ENCODE measurements at places on chromosomes 5 and 9. TPM values are rescaled to one million over a fixed set of nuclear protein-coding genes. Genes with fewer than 3 reads are reported as not detected.

NPR3 gene
- total RNA-seq = 4.6 TPM

SMARCA2 gene
- total RNA-seq = 89.3 TPM

SEMA6A gene
- 21.3 TPM for total RNA-seq

PCDHB10 gene
- total RNA-seq = 3.6 TPM

ANKH gene
- 40.8 TPM for total RNA-seq

AHRR gene
- 0.96 TPM for total RNA-seq

AMBP gene
- total RNA-seq = not detected

CER1 gene
- total RNA-seq = not detected

ANKRD18B gene
- not detected for total RNA-seq

EDIL3 gene
- 22.4 TPM for total RNA-seq

PHYHD1 gene
- 38.5 TPM for total RNA-seq

DNA sequence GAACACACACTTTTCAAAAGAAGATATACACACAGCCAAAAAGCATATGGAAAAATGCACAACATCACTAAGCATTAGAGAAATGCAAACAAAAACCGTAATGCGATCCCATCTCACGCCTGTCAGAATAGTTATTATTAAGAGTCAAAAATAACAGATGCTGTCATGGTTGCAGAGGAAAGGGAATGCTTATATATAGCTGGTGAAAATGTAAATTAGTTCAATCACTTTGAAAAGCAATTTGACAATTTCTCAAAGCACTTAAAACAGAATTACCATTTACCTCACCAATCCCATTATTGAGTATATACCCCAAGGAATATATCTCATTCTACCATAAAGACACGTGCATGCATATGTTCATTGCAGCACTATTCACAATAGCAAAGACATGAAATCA, 126.8 kb upstream of the MRPS30 start:
- no peak for DNase-seq

- DNase-seq = peak; percentile 32
Observed at GRCh38 chr5:168365581-168366081, 74.2 kb downstream of the WWC1 start.

- no peak for DNase-seq
Observed at GRCh38 chr5:15079566-15079965, 208.0 kb upstream of the ANKH start.

DNA sequence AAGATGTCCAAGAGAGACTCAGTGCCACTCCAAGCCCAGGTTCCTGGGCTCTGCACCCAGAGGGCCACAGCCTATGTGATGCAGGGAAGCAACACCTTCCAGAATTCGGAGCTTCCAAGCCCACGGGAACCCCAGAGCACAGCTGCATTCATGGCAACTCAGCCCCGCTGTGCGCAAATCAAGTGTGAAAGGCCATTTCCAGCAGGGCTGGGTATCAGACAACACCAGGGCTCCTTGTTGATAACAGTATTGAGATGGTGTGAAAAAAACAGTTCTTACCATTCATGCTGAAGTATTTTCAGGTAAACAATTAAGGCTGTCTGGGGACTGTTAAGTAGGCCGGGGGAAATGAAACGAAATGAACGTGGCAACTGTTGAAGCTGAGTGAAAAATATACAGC, 10.1 kb downstream of the ROR2 start:
- DNase-seq = no peak

DNA sequence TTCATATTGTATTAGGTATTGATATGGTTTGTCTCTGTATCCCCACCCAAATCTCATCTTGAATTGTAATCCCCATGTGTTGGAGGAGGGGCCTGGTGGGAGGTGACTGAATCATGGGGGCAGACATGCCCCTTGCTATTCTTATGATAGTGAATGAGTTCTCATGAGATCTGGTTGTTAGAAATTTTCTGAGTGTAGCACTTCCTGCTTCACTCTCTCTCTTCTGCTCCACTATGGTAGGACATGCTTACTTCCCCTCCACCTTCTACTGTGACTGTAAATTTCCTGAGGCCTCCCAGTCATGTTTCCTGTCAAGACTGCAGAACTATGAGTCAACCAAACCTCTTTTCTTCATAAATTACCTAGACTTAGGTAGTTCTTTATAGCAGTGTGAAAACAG, 187.4 kb upstream of the SLC24A2 start:
- DNase-seq = no peak

DNA sequence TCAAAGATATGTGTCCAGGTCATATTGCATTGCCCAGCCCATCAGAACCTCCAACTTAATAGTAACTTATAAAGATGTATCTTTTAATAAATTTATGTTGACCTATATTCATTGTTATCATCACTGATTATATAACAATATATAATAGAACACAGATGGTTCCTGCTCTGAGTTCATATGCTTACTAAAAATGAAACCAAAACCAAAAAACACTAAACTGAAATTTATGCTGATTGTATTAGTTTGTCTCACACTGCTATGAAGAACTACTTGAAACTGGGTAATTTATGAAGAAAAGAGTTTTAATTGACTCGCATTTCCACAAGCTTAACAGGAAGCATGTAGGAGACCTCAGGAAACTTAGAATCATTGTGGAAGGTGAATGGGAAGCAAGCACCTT, 462.5 kb upstream of the TYRP1 start:
- DNase-seq = no peak

- DNase-seq = no peak
Observed at GRCh38 chr5:129608350-129608749, 139.5 kb upstream of the MINAR2 start.

- no peak for DNase-seq
Observed at GRCh38 chr5:59843511-59844213, 49.9 kb downstream of the PDE4D start.

DNA sequence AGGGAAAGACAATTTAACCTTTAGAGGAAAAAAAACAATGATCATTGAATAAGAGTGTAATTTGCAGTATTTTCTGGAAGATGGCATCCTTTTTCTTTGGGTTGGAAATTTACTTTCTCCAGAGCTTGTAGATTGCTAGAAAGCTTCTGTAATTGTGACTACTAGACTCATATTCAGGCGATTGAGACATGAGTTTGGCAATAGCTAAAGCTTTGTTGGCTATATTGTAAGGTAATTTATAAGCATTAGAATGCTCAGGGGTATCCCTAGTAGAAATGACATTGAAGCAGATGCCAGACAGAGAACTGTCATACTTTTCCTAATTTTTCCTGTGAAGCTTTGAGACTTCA, 115.3 kb downstream of the UNC13B start:
- DNase-seq = no peak
